ENCODE measurements at places on chromosomes 3 and 15.

- no peak for DNase-seq
Measured at GRCh38 chr3:48688032-48688736, 2.5 kb upstream of the NCKIPSD start.

DNA sequence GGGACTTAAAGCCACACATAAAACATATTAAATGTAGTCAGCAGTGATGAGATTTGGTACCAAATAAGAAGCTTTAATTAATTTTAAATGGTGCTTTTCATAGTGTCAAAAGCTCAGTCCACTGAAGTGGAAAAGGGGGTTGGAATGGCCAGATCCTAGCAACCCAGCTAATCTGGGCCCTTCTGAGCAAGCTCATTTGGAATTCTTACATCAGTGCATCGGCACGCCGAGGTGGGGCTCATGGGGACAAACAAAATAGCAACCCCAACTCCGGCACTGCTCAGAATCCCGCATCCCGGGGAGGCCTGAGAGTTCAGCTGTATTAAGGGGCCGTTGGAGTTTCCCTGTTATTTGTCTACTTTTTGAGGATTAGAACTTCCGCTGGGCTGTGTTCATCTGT is 526.4 kb downstream of the SOX2 start:
- DNase-seq: no peak

DNA sequence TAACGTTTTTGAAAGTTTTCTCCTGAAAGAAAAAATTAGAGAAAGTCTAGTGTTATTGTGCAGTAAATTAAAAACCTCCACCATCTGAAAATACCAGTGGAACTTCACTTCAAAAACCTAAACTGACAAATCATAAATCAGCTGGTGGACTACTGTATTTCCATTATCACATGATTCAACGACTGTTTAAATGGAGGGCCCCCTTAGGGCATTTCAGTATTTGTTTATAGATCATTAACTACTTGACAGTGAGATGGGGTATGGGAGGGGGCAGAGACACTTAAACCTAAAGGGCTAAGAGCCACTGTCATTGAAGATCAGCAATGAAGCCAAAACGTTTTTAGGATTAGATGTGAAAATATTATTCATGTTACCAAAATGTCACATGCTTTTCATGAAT is 8.8 kb upstream of the C15orf61 start:
- no peak for DNase-seq

GRCh38 chr3:37096975-37097374 is 77.4 kb downstream of the LRRFIP2 start:
- no peak for DNase-seq

DNA sequence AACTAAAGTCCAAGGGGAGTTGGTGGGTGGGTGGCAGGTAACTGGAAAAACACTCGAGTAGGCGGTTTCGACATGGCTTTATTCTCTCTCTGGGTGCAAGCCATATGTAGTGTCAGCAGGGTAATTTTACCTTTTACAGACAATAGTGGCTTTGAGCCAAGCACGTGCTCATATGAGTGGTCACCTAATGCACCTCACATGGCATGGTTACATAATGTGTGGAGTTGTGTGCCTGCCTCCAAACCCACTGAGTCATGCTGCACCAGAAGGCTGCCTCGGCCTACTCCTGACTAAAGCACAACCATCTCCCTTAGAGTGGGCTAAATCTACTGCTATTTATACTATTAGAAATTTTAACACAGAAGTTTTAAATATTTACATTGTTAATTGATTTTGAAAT is 16.5 kb downstream of the CCRL2 start:
- DNase-seq: no peak

GRCh38 chr3:64972793-64973192 is 285.0 kb upstream of the ADAMTS9 start:
- DNase-seq: no peak

GRCh38 chr3:178482981-178483380 is 53.3 kb upstream of the KCNMB2 start:
- DNase-seq: no peak

GRCh38 chr15:99906793-99907192 is 173.6 kb upstream of the LYSMD4 start:
- DNase-seq: no peak

GRCh38 chr15:53576841-53577240 is 182.6 kb downstream of the WDR72 start:
- DNase-seq: no peak

DNA sequence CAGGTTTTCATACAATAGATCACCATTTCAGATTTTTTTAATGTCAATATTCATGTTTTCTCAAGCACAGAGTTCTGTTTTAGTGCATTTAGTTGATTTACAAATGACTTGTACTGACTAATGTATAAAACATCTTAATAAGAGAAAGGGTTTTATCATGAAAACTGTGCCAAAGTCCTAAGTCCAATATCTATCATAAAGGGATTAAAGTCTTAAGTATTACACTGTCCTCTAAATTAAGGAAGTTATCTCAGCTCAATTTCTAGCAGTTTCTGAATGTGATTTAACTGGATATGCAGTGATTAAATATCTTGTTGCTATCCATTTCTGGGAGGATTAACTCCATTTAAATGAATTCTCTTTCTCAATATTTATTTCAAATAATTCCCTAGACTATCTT is 381.1 kb upstream of the CNTN4 start:
- DNase-seq: no peak

GRCh38 chr3:126130081-126130855 is 46.3 kb upstream of the SLC41A3 start:
- no peak for DNase-seq

DNA sequence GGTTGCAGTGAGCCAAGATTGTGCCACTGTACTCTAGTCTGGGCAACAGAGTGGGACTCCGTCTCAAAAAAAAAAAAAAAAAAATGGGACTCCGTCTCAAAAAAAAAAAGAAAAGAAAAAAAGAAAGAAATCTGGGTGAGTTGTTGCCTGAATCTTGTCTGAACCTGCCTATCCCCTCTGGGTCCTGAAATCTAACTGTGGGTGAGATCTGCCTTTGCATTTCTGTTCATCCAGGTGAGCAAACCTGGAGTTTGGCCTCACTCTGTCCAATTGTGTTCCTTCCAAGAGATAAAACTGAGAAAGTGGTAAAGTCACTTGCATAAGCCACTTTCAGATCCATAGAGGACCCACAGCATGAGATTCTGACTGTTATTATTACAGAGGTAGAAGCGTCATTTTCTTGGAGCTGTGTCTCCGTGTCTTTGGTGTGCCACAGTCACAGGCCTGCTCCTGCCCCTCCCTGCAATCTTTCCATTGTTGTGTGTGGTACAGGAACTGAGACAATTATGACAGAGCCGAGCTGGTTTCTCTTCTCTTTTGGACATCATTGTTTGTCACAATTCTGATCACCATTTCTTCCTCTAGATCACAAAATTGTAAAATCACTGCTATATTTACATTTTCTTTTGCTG is 235.9 kb downstream of the LPP start:
- no peak for DNase-seq

- no peak for DNase-seq
Measured at GRCh38 chr3:14761121-14761672, 57.6 kb upstream of the FGD5 start.

- no peak for DNase-seq
Measured at GRCh38 chr3:59443618-59444293, 393.9 kb upstream of the CFAP20DC start.

DNA sequence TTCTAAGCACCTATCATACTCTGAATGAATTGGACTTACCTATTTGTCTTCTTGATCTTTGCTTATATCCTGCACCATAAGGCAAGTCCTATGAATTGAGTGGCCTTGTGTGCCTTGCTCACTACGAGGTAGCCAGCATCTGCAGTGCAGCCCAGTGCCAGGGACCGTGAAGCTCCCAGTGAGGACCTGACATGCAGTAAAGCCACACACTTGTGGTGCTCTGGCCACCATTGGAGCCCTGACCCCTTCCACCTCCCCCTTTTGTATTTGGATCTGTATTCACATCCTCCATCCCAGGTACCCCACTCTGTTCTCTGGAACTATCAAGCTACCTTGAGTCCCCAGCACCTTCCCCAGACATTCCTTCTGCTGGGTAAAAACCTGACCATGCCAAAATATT is 52.1 kb downstream of the BSN start:
- no peak for DNase-seq

GRCh38 chr3:113227146-113227545 is 15.8 kb downstream of the BOC start:
- no peak for DNase-seq

GRCh38 chr15:86362555-86362954 is 282.9 kb downstream of the AGBL1 start:
- no peak for DNase-seq

DNA sequence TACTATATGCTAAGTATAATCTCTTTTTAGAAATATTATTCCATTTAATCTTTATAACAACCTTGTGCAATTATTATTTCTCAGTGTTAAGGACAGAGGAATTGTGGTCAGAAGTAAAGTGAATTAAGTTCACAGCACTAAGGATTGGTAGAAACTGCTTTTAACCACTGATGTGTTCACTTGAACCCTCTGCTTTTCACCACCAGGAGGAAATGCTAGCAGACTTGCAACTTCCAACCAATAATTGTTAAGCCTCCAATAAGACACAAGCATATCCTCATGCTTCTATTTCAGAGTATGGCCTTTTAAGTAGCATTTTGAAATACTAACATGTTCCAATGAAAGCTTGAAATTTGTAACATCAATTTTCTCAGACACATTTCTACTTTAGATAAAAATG is 527.4 kb downstream of the SI start:
- DNase-seq: no peak

- DNase-seq: no peak
Measured at GRCh38 chr3:107661447-107662123, 138.8 kb downstream of the BBX start.

DNA sequence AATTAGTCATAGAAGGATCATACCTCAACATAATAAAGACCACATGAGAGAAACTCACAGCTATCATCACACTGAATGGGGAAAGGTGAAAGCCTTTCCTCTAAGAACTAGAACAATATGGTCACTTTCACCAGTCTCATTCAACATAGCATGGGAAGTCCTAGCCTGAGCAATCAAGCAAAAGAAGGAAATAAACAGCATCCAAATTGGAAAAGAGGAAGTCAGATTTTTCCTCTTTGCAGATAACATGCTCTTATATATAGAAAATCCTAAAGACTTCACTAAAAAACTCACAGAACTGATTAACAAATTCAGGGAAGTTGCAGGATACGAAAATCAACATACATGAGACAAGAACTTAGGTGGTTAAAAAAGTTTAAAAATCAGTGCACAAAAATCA is 24.7 kb downstream of the MAP3K13 start:
- no peak for DNase-seq

DNA sequence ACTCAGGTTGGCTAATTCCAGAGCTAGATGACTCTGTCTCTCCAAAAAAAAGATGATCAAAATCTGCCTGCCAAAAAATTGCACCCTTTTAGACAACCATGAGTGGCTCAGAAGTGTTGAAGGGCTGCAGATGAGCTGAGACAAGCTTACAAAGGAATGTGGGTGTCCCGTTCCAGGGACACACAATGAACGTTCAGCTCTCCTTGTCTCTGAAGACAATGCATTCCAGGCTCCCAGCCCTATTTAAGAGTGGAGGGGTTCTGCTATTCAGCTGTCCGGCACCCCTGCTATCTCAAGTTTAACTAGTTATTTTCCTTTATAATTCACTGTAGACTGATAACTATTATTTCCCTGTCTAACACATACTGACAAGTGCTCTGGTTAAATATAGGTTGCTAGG is 355.1 kb upstream of the WNT5A start:
- no peak for DNase-seq

DNA sequence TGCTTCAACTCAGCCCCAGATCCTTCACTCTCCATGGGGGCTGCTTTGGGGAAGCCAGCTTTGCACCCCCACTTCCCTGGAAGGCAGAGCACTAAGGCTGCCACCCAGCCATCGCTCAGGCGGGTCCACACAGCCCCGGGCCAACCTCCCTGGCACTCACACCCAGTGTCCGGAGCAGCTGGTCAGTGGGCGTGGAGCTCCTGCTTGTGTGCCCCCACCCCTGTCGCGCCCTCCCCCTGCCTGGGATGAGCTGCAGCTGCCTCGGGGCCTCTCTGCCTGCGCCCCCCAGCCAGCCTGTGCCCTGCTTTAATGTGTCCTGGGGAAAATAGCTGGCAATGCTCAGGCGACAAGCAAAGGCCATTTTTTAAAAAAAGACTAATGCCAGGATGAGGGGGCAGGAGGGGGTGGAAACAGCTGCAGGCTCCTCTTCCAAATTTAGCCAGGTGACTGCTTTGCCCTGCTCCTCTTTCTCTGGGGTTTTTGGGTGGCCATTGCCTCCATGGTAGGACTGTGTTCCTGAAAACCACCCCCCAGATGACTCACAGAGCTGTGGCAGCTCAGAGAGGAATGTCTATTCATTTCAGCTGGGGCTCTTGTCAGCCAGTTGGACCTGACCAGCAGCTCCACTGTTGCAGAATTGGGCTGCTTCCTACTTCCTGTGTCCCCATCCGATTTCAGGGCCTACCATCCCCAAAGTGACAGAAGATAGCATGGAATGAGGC is 65.0 kb downstream of the CEMIP start:
- no peak for DNase-seq

GRCh38 chr3:101817992-101818391 is 31.3 kb upstream of the NFKBIZ start:
- DNase-seq: no peak

DNA sequence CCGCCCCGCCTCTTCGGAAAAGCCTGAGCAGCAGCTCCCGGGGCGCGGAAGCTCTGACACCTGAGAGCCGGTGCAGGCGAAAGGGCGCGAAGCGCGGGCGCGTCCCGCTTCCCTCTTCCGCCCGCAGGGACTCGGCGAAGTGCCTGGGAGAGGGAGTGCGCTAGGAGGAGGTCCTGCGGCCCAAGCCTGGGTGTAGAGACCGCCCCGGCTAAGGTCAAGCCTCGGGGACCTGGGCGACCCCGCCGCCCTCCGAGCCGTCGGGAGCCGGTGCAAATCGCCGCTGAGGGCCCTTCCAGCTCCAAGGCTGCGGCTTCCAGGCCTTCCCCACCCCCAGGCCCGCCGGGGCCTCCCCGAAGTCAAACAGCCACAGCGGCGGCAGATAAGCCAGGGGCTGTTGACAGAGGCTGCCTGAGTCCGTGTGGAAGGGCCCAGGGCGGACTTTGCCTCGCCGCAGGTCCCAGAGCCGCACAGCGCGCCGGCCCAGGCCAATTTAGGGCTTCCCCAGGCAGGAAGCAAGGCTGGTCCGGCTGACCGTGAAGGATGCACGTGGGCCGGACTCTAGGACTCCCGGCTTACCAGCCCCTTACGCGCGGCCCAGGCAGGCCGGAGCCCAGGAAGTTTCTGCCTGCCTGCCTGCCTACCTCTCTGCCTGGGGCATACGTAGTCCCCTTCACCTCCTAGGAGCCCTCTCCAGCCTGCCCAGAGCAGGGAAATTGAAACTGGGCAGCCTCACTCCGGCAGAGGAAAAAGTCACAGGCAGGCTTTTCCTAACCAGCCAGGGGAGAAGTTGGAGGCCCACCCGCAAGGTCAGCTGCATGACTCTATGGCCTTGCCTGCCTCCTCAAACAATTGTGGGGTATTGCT is 2.3 kb downstream of the ITPKA start:
- no peak for DNase-seq

- no peak for DNase-seq
Measured at GRCh38 chr3:7423036-7423435, 562.1 kb downstream of the GRM7 start.
